NCI-H526 treated with DMSO at 0.1 percent for 48 hours (cell line): ENCODE measurements at places on chromosomes 7 and 10.

DNA sequence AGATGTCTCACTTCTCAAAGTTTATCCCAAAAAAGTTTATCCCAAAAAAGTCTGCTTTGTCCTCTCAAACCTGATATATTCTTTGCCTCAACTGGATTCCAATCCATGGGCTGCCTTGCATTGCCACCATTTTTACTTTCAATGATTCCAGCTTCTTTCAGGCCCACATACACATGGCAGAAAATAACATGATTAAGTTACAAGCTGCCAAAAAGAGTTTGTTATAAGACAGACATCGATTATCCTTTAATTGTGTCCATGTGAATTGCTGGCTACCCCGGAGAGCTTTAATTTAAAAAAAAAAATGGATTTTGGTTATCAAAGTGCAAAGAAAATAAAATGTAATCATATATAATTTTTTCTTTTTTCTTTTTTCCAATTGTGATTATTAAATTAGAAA is 819.6 kb upstream of the SORCS1 start:
- no peak for DNase-seq

DNA sequence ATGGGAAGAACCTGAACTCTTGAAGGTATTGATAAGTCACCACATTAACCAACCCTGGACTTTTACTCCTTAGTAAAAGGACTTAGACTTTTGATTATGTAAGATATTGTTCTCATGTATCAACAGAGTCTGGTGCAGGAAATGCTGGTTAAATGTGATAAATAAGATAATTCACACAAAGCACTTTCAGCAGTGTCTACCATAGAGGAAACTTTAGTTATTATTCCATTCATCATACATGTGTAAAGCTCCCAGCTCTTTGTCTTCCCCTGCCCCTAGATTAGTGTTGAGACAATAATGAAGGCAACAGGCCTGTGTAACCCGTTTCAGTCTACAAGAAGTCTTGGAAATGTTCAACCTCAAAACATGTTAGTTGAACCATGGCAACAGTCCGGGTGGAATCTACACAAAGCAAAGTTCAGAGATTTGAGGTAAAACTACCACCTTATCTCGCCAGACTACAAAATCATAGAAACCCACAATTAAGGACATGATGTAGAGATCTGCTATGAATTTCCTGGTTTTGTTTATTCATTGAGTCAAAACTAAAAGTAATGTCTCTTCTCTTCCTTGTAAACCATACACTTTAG is 109.9 kb upstream of the ADO start:
- DNase-seq, result no peak

GRCh38 chr10:33921970-33922605 is 587.6 kb upstream of the NRP1 start:
- DNase-seq, result no peak

DNA sequence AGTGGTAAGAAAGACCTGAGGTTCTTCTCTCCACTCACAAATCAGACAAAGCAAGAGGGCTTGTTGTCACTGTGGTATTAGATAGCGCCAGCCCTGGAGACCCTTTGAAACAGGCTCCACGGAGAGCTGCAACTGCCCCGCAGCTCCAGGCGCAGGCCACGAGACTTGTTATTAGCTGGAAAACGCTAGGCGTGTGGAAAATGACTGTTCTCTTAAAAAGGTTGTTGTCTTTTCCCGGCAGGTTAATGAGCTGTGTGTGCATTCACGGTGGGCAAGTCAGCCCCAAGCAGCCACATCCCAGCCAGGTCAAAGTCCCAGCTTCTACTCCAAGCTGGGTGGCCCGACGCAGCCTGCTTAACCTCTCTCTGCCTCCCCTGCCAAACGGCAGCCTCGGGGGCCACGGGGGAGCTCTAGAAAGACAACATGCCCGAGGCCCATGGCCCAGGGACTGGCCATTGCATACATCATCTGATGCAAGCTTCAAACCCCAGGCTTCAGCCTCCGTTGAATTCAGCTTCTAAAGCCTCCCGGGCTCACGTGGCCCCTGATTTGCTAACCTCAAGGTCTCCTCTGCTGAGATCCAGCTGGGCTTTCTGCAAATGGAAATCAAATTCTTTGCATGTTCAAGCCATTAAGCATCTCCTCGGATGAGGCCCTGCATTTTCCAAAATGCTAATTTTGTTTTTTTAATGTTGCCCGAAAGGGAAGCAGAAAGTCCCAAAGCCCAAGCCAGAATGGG is 61.3 kb upstream of the DNAAF5 start:
- DNase-seq, result peak; percentile 1

DNA sequence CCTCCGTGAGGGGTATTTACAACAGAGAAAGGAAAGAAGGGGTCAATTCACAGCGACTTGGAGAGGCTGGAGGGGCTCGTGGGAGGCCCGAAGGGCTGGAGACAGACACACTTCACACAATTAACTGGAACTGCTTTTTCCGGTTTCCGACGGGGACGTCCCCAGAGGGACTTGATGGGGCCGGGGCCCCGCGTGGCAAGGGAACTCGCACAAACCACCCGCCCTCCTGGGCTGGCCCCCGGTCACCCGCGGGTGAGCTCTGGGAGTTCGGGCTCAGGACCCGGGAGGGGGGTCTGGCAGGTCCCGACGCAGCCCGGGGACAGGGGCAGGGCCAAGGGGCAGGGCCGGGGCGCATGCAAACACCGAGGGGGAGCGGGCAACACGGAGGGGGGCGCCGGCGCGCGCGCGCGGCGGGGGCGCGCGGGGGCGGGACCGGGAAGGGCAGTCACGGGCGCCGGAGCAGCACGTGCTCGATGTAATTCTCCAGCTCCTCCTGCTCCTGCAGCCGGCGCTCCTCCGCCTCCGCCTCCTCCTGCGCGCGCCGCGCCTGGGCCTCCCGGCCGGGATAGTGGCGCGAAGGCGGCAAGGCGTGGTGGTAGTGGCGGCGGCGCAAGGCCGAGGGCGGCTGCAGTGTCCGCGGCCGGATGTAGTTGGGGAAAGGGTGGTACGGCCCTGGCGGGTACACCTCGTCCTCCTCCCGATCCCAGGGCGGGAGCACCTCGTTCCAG is 2.7 kb downstream of the VGF start:
- peak; percentile 54 for DNase-seq

GRCh38 chr7:1468643-1469298 is 9.5 kb upstream of the MICALL2 start:
- DNase-seq, result no peak

GRCh38 chr10:91901784-91902677 is 7.3 kb downstream of the FGFBP3 start:
- DNase-seq, result no peak

GRCh38 chr10:15789793-15790525 is 70.2 kb upstream of the ITGA8 start:
- no peak for DNase-seq

GRCh38 chr7:102916881-102917280 is 4.1 kb downstream of the LRRC17 start:
- DNase-seq, result no peak

DNA sequence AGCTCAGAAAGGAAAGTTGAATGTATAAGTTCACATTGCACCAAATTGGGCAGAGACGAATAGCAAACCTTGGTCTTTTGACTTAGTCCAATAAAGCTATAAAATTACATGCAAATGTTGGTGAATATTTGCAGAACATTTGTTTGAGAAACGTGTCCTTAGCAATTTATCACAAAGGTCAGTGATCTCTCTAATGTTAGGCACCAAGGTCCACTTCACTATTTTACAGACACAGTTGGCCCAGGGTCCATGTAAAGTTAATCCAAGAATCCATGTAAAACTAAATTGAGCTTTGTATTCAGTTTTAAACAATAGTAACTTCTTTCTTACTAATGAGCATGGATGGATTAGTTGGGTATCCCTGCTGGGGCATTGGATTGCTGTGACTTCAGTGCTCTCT is 617.7 kb downstream of the NRG3 start:
- DNase-seq, result peak; percentile 12
